T-helper 9 cell (primary cell): ENCODE measurements at places on chromosomes 5 and 9.
A peak's percentile ranks its signal among the peaks of the same experiment; 100 is the strongest.

- no peak for DNase-seq
These were observed 6.7 kb upstream of the ANKRD18B start for GRCh38 chr9:33517373-33517772.

DNA sequence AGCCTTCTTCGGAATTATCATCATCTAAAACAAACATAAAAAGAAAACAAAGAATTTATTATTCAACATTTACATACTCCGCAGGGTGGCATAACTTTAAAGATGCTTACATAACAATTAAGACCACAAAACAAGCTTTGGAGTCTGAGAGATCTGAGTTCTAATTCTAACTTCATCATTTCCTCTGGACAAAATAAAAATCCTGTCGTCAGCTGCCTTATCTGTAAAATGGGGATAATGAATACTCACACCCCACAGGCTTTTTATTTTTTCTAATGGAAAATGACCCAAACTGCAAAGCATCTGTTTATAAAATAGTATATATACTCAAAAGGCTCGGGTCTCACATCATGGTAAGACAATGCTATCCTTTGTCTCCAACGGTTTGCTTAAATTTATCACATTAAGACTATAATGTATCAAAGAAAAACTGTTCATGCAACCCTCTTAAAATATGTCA is 4.3 kb downstream of the ARRDC3 start:
- DNase-seq, result no peak

GRCh38 chr5:39466846-39467245 is 42.1 kb upstream of the DAB2 start:
- no peak for DNase-seq

- DNase-seq, result no peak
These were observed 38.4 kb downstream of the EGR1 start for GRCh38 chr5:138503487-138504270.

GRCh38 chr9:90629354-90629753 is 13.3 kb downstream of the DIRAS2 start:
- DNase-seq, result no peak

DNA sequence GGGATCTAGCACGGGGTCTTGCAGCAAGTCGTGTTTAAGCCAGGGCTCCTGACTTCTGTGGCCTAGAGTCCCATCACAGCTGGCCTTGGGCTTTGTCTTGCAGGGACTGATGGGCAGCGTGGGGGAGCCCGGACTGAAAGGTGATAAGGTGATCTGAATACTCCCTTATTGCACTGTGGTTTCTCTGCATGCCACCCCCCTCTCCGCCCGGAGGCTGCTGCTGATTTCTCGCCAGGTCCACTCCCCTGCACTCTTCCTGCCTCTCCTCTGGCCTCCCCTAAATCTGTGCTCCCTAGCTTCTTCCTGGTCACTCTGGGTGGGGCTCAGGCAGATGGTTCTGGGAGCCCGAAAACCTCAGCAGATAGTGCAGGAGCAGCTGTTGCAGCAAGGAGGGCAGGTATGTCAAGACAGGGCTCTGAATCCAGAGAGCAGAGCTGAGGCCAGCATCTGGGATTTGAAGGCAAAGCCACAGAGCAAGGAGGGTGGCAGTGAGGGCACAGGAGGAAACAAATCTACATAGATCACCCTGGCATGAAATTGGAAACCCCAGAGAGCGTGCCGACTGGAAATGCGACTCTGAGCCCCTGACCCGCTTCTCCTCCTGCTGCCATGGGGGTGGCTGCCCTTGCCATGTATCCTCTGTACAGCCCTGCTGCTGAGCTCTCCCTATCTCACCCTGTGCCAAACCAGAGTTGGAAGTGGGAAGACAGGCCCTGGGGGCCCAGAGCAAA is 76.5 kb downstream of the COL27A1 start:
- no peak for DNase-seq

DNA sequence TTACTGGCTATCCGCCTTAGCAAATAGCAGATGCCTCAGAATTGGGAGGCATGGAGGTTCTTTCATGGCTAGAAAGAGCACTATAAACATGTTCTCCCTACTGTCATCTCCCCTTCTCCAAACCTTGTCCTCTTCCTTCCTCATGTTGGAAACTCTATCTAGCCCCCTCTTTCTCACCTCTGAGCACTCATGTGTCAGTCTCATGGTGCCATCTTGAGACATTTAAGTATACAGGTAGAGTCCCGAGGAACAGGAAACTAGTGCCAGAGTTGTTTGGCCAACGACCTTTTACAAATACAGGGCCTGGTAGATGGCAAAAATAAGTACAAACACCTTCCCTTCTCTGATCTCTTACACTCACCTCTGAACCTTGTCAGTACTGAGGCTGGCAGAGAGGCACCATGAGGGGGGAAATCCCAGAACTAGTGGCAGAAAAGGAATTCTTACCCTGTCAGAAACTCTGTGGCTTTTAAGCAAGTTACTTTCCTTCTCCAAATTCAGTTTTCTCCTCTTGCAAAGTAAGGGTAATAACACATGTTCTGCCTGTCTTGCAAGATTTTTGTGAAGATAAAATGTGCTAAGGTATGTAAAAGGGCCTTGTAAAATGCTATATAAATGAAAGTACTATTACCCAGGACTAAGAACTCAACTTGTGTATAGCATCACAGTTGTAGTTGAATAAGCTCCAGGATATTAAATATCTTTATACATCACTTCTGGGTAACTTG is 94.1 kb upstream of the SNX2 start:
- no peak for DNase-seq

DNA sequence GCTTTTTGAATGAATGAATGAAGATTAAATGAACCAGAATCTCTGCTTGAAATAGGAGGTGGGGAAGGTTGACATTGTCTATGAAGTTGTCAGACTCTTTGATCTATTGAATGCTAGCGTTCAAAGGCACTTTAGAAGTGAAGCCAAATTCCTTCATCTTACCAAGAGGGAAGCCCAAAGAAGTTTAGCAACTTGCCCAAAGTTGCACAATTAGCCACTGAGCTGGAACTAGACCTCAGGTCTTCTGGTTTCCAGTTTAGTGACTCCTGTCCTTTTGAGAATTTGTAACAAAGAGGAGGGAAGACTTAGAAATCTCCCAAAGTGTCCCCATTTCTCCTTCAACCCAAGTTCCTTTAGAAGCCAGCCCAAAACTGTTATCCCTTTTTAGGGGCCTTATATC is 20.7 kb upstream of the SLC1A3 start:
- DNase-seq, result no peak

DNA sequence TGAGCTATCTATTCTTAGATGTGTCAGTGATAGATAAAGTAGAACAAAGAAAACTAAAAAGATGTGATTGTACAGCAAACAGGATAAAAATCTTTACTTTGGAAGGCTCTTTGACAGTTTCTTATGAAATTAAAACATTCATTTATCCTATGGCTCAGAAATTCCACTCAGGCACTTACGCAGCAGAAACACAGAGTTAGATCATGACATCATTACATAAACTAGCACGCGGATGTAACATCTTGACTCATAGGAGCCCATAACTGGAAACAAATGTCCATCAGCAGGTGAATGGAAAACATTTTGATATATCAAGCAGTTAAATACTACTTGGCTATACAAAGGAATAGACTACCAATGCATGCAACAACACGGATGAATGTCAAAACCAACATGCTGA is 45.3 kb downstream of the ICE1 start:
- DNase-seq, result no peak

GRCh38 chr5:138037271-138037670 is 4.4 kb upstream of the FAM13B start:
- DNase-seq, result no peak

DNA sequence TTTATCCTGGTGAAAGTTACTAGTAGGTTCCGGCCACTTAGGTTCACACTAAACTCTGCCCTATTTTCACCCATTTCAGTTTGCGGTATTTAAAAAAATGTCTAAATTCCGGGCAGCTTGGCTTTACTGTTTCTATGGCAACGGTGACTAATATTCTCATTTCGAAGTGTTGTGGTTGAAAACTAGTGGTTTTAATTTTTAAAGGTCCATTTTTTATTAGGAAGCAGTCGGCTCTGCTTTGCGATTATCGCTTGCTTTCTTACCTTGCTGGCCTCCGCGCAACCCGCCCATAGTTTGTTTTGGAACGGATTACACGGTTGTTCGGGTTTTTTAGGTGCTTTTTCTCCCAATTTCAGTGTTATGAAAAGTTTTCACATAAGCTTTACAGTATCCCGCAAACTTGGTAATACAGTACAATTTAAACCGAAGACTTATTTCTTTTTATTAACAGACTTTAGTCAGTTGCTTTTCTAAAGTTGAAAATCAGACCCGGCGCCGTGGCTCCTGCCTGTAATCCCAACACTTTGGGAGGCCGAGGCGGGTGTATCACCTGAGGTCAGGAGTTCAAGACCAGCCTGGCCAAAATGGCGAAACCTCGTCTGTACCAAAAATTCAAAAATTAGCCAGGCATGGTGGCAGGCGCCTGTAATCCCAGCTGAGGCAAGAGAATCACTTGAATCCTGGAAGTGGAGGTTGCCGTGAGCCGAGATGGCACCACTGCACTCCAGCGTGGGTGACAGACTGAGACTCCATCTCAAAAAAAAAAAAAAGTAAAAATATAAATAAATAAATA is 1.6 kb downstream of the KDM4C start:
- peak; percentile 13 for DNase-seq

DNA sequence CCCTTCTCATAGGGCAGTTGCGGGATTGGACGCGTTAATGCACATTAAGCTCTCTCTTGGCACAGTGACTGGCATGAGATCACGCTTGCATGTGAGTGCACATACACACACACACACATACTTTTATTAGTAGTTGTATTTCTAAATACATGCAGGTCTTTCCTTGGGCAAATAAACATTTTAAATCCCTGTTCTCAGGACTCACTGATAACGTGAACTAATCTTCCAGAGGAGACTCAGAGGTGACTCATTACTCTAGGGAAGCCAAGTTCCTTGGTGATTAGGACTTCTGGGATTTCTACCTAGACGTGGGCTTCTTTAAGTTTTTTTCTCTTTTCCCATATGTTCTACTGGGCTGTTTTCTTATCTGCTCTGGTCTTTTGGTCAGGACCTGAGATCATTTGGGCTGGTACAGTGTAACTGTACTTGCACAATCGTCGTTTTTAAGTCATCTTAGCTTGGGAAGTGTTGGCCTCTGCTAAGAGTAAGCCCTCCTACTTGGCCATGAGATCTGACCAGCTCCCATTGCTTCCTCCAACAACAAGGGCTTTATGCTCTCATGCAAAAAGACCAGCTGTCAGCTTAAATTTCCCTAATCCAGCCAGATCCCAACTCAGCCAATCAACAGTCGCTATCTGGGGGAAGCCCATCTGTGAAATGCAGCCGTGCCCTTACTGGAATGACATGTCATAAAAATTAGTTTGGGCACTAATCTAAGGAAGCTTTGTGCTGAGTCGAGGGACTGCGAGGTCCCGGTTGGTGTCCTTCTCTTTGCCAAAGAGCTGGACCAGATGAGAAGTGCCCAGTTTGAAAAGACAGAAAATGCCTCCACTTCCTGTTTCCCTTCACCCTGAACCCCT is 176.4 kb upstream of the ANKRD55 start:
- DNase-seq, result no peak

GRCh38 chr9:88933607-88934379 is 57.5 kb upstream of the S1PR3 start:
- DNase-seq, result no peak

GRCh38 chr9:105245029-105245890 is 809 bp downstream of the SLC44A1 start:
- DNase-seq, result peak; percentile 41

DNA sequence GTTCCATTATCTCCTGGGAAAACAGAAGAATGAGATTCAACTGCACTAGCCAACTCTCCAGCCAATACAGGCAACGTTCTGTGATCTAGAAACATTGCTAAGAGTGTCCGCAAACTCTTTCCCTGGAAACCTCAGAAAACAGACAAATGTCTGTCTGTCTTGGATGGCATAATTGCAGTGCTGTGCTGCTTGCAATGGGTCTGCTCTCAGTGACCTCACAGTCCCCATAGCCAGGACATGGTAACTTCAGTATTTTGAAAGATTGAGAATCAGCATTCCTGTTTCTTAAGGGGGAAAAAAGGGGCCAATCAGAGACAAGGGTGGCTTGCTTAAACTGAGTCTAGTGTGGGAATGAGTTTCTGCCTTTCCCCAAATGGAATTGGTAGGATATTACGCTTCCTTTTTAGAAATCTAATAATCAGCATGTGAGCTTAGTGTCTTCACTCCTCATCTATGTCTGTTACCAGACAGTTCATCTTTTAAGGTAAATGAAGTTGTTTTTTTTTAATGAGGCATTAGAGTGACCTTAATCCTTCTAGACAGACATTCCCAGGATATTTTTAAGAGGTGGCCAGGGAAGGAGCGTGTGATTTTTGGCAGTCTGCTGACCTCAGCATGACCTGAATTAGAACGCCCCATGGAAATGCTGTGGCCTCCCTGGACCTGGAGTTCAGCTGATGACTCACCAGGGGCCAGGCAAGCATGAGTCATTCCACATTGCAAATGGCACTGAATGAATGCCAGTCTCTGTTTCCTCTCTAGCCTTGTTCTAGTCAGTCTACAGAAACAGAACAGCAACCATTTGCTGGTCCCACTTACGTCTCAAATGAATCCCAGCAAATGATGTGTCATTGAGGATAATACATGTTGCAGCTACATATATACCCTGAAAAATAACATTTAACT is 210.2 kb upstream of the ACTBL2 start:
- DNase-seq, result no peak

- DNase-seq, result no peak
These were observed 335.4 kb upstream of the MEF2C start for GRCh38 chr5:89218364-89218763.

DNA sequence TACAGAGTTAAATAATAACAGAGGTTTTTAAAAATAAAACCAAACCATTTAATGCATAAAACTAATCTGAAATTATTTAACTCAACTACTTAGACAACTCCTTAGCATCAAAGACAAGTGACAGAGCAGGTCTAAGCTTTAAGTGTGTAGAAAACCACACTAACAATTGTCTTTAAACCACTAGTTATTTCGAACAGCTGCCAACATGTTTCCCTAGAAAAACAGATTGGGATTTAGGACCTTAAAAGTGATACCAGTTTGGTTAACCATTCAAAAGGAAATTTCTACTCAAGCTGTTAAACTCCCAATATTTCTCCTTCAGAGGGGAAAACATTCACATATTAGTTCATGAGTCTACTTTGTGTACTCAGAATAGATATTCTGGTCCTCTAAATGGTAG is 208.7 kb downstream of the BNC2 start:
- no peak for DNase-seq
